ENCODE measurements at places on chromosomes 16 and 17. TPM values are rescaled to one million over a fixed set of nuclear protein-coding genes. Genes with fewer than 3 reads are reported as not detected.

The SLC16A13 gene
- total RNA-seq, result 12.2 TPM

- H3K27ac ChIP-seq, result no peak overlapping the region
- no peak for DNase-seq
- H3K4me3 ChIP-seq, result no peak overlapping the region
- no peaks in the 10 kb centered on the region for H3K27me3 ChIP-seq
- peaks cover 46% of the 10 kb centered on the region for H3K36me3 ChIP-seq
- no peaks in the 10 kb centered on the region for H3K4me1 ChIP-seq
Measured at GRCh38 chr17:82942166-82943130, 102.6 kb upstream of the ZNF750 start.

- no peak for DNase-seq
- H3K4me1 ChIP-seq, result peaks cover 10% of the 10 kb centered on the region
- H3K4me3 ChIP-seq, result no peak overlapping the region
- H3K27me3 ChIP-seq, result peaks cover 2% of the 10 kb centered on the region
- peak overlapping the region; percentile 35 for H3K27ac ChIP-seq
Measured at GRCh38 chr17:76491271-76492122, 9.7 kb downstream of the RHBDF2 start.

The FBXO31 gene
- 19.4 TPM for total RNA-seq

DNA sequence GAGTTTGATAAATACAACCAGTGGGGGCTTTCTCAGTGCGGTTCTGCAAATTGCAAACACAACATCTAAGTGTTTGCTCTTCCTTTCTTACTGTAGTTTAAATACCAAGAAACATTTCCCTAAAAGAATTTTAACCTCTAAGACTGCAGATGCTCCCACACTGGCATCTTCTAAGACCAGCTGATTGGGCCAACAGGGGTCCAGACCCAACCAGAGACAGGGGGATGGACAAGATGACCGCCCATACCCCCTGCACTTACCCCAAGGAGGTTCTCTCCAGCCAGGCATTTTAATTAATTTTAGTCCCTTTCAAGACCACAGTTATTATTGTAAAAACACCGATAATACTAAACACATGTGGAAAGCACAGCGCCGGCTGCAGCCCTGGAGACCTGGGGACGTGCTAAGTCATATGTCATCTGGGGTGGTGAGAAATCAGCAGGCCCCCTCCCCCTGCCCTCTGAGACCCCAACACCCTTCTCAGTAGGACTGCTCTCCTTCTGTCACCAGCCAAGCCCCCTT is 242.3 kb downstream of the SOX9 start:
- no peaks in the 10 kb centered on the region for H3K36me3 ChIP-seq
- H3K27ac ChIP-seq, result no peak overlapping the region
- no peak overlapping the region for H3K4me3 ChIP-seq
- DNase-seq, result no peak
- no peaks in the 10 kb centered on the region for H3K27me3 ChIP-seq
- H3K4me1 ChIP-seq, result peaks cover 6% of the 10 kb centered on the region

DNA sequence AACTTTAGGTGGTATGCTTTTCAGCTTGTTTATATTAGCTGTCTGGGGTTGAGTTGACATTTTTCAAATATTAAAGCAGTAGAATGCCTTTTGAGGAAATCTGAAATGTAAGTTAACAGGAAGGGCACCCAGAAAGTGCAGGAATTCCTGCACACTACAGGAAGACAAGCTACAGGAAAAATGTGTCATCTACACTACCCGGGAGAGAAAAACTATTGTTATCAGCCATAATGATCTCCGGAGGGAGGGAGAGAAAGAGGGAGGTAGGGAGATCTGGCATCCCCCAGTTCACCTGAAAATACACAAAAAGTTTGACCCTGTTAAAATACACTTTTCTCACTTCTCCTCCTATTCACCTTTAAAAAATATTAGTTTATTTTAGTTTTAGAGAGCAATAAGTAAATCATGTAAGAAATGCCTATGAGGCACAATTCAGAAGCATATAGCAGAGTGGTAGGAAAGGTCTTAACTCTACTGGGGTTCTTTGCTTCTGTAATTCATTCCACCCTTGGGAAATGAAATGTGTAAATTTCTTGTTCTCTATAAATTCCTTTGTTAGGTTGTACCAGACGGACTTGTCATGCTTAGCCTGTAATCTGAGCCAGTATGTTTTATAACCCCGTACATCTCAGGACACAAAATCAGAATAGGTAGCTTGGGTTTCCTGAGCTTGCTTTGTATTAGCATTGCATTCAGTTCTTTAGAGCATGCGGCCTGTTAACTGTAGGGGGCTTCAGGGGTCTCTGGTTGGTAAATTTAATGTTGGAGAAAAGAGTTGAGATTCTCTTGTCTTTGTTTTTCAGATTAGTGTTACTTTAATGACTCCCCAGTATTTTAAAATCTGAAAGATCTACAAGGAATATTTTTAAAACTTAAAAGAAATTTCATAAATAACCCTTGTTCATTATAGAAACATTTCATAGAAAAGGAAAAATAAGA is 3.3 kb downstream of the MAP2K6 start:
- H3K36me3 ChIP-seq, result peaks cover 6% of the 10 kb centered on the region
- no peak overlapping the region for H3K27ac ChIP-seq
- no peaks in the 10 kb centered on the region for H3K27me3 ChIP-seq
- peaks cover 19% of the 10 kb centered on the region for H3K4me1 ChIP-seq
- DNase-seq, result no peak

GRCh38 chr16:58727796-58728568 is 6.1 kb downstream of the GOT2 start:
- H3K4me1 ChIP-seq, result peaks cover 21% of the 10 kb centered on the region
- no peaks in the 10 kb centered on the region for H3K36me3 ChIP-seq
- H3K27me3 ChIP-seq, result no peaks in the 10 kb centered on the region
- no peak overlapping the region for H3K27ac ChIP-seq

DNA sequence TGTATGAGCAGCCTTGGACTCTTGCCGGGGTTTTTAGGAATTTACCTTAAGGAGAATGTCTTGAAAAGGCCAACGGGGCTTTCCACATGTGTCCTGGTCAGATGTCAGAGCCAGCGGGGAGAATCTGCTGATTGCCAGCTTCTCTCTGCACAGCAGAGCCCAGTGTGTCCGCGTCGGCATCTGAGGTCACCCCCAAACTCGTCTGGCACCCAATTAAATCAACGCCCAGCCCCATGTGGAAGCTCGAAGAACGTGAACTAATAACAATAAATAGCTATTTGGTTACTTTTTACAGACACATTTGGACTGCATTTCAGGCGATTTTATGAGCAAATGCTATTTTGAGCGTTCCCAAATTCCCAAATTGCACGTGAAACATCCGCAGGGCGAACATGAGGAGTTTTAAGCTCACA is 303.5 kb downstream of the FOXL1 start:
- DNase-seq, result no peak
- H3K27me3 ChIP-seq, result peaks cover 39% of the 10 kb centered on the region
- H3K4me1 ChIP-seq, result peaks cover 37% of the 10 kb centered on the region
- no peak overlapping the region for H3K4me3 ChIP-seq

- no peak overlapping the region for H3K27ac ChIP-seq
- no peak overlapping the region for H3K4me3 ChIP-seq
- no peaks in the 10 kb centered on the region for H3K27me3 ChIP-seq
- peaks cover 21% of the 10 kb centered on the region for H3K36me3 ChIP-seq
- H3K4me1 ChIP-seq, result peaks cover 4% of the 10 kb centered on the region
- DNase-seq, result no peak
Measured at GRCh38 chr16:19696961-19697360, 21.1 kb downstream of the KNOP1 start.

The LGALS9B gene
- total RNA-seq, result not detected

DNA sequence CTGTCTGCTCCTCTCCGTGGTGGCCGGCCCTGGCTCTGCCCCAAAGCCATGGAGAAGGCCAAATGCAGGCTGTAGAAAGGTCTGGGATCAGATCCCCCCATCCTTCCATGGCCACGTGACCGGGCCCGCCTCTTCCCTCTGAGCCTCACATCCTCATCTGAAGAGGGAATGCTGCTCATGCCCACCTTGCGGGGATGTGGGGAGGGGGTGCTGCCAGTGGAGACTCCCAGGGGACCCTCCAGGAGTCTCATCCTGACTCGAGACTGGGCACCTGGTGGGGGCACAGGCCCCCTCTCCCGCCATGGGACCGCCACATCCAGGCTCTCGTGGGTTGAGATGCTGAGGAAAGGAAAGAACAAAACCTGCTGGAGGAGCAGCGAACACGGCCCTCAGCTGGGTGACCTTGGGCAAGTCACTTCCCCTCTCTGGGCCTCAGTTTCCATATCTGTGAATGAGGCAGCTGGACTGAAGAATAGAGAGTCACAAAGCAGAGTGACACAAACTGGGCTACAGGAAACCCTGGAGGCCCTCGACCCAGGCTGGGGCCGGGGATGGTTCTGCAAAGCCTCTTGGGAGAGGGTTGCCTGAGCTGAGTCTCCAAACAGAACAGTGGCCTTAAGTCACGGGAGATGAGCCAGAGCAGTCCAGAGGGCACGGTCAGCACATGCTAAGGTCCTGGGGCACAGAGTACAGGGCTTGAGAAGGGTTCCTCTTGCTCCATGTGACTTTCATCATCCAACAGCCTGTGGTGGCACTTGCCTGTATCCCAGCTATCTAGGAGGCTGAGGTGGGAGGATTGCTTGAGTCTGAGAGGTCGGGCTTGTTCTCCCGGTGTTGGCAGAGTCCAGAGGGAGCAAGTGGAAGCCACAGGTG is 30.1 kb downstream of the SOCS1 start:
- DNase-seq, result no peak
- H3K4me3 ChIP-seq, result no peak overlapping the region
- no peak overlapping the region for H3K27ac ChIP-seq
- peaks cover 8% of the 10 kb centered on the region for H3K4me1 ChIP-seq

DNA sequence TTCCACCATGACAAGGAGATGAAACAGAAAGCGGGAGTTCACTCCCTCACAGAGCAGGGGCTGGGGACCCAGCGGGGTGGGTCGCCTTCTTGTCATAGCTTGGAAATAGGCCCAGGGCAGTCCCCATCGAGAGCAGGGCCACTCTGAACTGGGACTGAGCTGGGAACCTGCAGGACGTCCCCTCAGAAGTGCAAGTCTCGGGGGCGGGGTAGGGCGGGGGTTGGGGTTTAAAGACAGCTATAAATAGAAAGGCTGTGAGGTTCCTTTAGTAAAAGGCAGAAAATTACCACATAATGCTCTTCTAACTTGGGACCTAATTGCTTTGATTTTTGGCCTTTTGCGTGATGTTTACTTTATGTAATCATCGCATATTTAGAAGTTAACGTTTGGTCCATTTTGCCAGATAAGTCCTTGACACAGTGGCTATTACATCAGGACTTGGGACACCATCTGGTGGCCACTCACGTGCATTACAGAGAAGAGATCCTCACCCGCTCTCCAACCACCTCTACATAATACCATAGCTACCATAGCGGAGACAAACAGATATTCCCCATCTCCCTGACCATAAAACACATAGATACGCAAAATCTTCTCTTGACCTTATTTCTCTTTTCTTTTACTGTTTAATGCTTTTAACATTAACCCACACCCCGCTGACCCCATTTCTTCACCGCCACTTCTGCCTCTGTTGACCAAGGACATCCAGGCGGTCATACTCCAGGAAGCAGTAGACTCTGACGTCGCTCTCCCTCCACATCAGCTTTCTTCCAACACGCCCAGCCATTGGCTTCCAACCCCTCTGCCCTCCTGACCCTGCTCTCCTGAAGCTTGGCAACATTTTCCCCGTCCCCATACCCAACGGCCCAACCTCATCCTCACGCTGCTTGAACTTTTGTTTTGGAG is 27.5 kb upstream of the PIK3R6 start:
- H3K4me1 ChIP-seq, result peaks cover 6% of the 10 kb centered on the region
- H3K4me3 ChIP-seq, result no peak overlapping the region
- H3K27ac ChIP-seq, result no peak overlapping the region
- no peaks in the 10 kb centered on the region for H3K36me3 ChIP-seq
- H3K27me3 ChIP-seq, result peaks cover 3% of the 10 kb centered on the region
- DNase-seq, result peak; percentile 59

DNA sequence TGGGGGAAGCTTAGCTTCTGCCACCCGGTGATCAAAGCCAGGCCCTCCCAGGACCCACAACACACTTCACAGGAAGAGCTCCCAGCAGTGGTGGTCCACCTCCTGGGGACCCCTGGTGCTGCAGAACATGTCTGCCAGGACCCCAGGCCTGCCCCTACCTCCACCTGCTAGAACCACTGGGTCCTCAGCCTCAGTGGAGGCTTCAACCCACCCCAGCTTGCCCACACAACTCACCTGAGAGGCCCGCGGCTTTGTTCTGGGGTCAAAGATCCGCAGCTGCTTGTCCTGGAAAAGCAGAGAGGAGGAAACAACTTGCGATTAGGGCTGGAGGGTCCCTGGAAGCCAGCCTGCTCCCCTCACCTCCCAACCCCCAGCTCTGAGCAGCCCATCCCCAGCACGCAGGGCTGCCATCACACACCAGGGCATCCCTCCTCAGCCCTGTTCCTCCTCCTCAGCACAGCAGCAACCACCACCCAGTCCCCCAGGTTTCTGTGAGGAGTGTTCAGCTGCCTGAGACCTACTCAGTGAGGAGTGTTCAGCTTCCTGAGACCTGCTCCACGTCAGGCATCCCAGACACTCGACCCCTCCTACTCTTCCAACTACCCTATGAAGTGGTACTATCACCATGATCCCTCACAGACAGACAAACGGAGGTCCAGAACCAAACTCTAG is 21.2 kb downstream of the CORO7 start:
- DNase-seq, result no peak
- no peak overlapping the region for H3K4me3 ChIP-seq
- peaks cover 7% of the 10 kb centered on the region for H3K4me1 ChIP-seq
- H3K36me3 ChIP-seq, result no peaks in the 10 kb centered on the region

Measured in neural crest cell (in vitro differentiated cells).